ENCODE measurements at places on chromosomes 3 and 15.
A peak's percentile ranks its signal among the peaks of the same experiment; 100 is the strongest.

GRCh38 chr3:18443665-18444594 is 18.8 kb upstream of the SATB1 start:
- peak; percentile 19 for DNase-seq

GRCh38 chr3:6066397-6066796 is 794.5 kb upstream of the GRM7 start:
- no peak for DNase-seq

DNA sequence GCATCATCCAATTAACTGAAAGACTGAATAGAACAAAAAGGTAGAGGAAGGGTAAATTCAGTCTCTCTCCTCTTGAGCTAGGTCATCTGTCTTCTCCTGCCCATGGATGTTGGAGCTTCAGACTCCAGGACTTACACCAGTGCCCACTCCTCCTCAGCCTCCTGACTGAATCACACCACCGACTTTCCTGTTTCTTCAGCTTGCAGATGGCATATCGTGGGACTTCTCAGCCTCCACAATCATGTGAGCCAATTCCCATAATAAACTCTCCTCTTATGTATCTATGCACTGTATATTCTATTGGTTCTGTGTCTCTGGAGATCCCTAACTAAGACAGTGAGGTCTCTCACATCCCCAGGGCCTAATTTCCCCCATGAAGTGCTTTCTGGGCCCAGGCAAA is 140.4 kb downstream of the CD47 start:
- no peak for DNase-seq

- DNase-seq: no peak
These were observed 63.5 kb upstream of the ETV5 start for GRCh38 chr3:186172353-186172752.
